Vagina (tissue), 2 donors: ENCODE measurements at places on chromosomes 6 and 20. TPM values are rescaled to one million over a fixed set of nuclear protein-coding genes. Genes with fewer than 3 reads are reported as not detected.

DNA sequence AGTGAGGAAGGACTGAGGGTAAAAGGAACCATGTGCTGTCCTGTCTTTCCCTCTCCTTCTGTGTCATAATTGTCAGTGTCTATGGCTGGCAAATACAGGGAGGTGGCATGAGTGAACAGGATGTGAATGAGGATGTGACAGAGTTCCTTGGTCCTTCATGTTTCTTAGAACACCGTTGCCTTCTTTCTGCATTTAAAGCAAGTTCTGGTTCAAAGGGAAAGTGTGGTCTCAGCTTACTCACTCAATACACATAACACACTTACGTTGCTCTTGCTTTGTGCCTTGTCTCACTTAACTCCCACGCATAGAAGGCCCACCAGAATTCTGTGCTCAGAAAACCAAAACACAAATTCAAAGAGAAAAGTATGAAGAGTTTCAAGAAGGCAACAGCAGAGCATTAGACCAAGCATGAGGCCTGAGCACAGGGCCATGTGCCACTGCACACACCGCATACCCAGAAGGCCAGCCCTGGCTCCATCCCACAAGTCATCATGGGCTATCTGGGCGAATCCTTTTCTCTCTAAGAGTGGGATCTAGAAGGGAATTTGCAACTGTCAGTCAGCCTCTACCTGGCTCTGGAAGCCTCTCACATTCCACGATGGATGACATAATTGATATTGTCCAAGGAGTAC, 38.9 kb upstream of the SAYSD1 start:
- no peak overlapping the region for H3K4me3 ChIP-seq
- no peaks in the 10 kb centered on the region for H3K27me3 ChIP-seq
- no peak overlapping the region for H3K27ac ChIP-seq
- no peak for DNase-seq
- no peaks in the 10 kb centered on the region for H3K36me3 ChIP-seq

GRCh38 chr20:1299522-1299921, 29.4 kb downstream of the SDCBP2 start:
- no peaks in the 10 kb centered on the region for H3K4me1 ChIP-seq
- no peaks in the 10 kb centered on the region for H3K36me3 ChIP-seq

- H3K27me3 ChIP-seq, result no peaks in the 10 kb centered on the region
- no peak for DNase-seq
- H3K4me1 ChIP-seq, result peaks cover 6% of the 10 kb centered on the region
- no peak overlapping the region for H3K4me3 ChIP-seq
Observed at GRCh38 chr6:29558439-29559079, 973 bp downstream of the UBD start.

The DNAH8 gene
- not detected for total RNA-seq

The DNAAF9 gene
- total RNA-seq, result 18.4 TPM

The PI3 gene
- 234 TPM for total RNA-seq

The RAET1L gene
- 8.3 TPM for total RNA-seq
